GM12878 (cell line): ENCODE measurements at places on chromosomes 5 and 9. TPM values are rescaled to one million over a fixed set of nuclear protein-coding genes. Genes with fewer than 3 reads are reported as not detected.

DNA sequence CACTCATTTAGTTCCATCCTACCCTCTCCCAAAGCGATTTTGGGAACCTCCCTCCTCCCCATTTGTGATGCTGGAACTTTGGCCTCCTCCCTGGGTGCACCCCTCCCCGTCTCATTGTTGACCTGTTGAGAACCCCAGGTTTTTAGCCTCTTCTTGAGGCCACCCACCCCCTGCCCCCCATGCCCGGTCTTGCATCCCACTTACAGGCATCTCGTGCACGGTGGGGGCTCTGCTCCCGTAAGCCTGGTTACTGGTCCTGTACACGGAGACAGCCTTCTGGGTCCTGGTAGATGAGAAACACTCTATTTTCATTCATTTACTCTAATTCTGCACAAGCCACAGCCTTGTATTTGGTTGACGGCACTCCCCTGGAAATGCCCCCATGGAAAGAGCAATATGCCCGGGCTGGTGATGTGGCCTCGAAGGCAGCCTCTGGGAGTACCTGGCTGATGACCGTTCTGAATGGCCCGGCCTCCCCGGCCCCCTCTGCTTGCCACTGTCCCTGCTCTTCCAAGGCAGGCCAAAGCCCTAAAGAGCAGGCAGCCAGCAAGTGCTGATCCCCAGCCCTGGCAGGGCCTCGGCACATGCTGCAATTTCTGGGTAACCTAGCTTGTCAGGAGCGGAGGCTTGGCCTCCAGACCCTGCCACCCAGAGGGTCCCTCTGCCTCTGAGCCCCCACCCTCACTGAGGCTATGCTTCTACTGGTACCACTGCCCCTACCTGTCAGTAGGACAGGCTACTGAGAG is 1.9 kb upstream of the MRPS2 start:
- no peak overlapping the region for H3K27ac ChIP-seq
- H3K36me3 ChIP-seq: peaks cover 7% of the 10 kb centered on the region
- H3K4me3 ChIP-seq: no peak overlapping the region
- DNase-seq: no peak
- peaks cover 17% of the 10 kb centered on the region for H3K4me1 ChIP-seq

DNA sequence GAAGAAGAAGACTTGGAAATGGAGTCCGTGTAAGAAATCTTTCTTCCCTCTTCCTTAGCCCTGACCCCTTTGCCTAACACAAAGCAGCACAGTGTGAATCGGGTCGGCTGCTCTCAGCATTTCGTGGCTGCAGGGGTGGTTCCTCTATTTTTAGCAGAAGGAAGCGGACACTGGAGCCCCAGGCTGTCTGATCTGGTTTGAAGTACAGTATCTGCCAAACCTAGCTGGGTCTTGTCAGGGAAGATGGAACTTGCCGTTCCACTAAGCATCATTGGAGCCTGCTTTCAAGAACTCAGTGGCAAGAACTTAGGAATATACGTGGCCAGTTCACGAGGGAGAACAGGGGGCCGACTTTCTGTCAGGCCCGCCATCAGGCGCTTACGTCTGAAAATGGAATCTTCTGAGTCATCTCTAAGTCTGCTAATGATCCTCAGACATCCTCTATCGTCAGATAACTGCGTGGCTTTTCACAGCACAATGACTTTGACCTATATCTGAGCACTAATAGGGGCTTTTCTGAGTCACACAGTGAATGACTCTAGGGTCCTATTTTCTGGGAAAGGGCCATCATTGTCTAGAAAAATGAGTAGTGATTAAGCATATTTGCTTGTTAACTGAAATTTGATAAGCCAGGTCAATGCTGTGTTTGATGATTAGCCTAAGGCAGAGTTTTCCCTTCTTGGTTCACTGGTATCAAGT is 43.3 kb upstream of the NCS1 start:
- peak; percentile 79 for DNase-seq
- peak overlapping the region; percentile 4; the same call in 1 of the 2 replicates for H3K4me3 ChIP-seq
- no peaks in the 10 kb centered on the region for H3K27me3 ChIP-seq
- H3K36me3 ChIP-seq: no peaks in the 10 kb centered on the region
- H3K4me1 ChIP-seq: peaks cover 21% of the 10 kb centered on the region

- no peak for DNase-seq
- H3K4me3 ChIP-seq: no peak overlapping the region
- H3K36me3 ChIP-seq: no peaks in the 10 kb centered on the region
- no peaks in the 10 kb centered on the region for H3K27me3 ChIP-seq
Measured at GRCh38 chr5:143898916-143899591, 87.1 kb downstream of the HMHB1 start.

DNA sequence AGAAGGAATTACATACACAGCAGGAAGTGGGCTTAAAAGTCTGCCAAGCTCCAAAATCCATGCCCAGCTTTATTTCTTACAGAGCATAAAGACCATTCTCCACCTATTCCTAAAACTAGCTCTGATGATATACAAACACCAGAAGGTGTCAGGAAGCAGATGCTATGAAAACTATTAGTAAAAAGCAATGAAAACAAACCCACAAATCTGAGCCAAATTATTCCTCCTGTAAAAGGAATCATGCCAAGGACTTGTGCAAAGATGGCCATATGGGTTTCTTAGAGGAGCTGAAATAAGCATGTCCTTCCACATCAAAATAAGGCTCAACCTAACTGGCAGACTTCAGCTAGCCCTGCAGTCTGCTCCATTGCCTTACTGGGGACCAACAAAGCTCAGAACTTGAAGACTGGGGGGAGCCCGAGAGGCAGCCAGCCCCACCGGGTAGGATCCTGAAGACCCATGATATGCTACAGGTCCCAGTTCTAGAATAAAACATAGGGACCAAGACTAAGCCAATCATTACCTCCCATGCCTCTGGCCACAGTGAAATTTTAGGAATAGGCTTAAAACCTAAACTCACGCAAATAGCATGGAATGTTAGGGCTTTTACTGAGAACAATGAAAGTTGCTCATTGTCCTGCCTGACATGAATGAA is 42.8 kb upstream of the GABRP start:
- no peak for DNase-seq
- no peaks in the 10 kb centered on the region; the same call in 1 of the 2 replicates for H3K27me3 ChIP-seq
- H3K4me1 ChIP-seq: no peaks in the 10 kb centered on the region
- no peaks in the 10 kb centered on the region for H3K36me3 ChIP-seq

DNA sequence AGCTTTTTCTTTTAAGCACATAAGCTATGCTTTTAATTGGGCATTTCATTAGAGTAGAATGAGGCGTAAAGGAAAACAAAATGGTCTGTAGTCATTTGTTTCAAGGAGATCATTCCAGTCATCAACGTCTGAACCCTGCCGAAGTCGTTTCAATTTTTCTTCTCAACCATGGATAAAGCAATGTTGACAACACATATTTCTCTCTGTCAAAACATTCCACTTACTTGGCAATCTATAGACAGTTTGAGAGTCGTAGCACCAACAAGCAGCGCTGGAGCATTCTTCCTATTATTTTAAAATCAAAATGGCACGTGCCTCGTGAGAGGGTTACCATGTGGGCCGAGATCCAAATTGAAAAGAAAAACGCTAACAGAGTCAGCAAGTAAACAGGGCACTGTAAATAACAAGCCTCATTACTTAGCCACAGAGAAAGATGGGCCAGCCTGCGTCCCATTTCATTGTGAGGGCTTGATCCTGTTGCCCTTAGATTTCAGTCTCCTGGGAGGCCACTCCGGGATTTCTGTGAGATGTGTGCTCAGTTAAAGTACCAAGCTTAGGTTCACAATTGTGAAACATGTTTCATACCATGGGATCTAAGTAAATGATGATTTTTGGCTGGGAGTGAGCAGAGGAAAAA is 422.9 kb downstream of the DTWD2 start:
- DNase-seq: no peak
- H3K36me3 ChIP-seq: no peaks in the 10 kb centered on the region
- H3K27me3 ChIP-seq: no peaks in the 10 kb centered on the region; the same call in 1 of the 2 replicates
- H3K4me1 ChIP-seq: no peaks in the 10 kb centered on the region
- no peak overlapping the region for H3K4me3 ChIP-seq

TLX3 gene
- not detected in 2 replicates for total RNA-seq

LURAP1L gene
- 0.58 and 0.80 TPM in 2 replicates for total RNA-seq

SLC34A3 gene
- not detected in 2 replicates for total RNA-seq

MCC gene
- total RNA-seq: 0.38 and 0.48 TPM in 2 replicates

HMGCS1 gene
- total RNA-seq: 131 and 142 TPM in 2 replicates

FIBCD1 gene
- 0.08 and 0.95 TPM in 2 replicates for total RNA-seq

ADAMTSL1 gene
- total RNA-seq: 0.10 and 0.35 TPM in 2 replicates
